ENCODE measurements at places on chromosomes 2 and 18. TPM values are rescaled to one million over a fixed set of nuclear protein-coding genes. Genes with fewer than 3 reads are reported as not detected.

The NGEF gene
- 0.43 TPM for total RNA-seq

The TMEM198 gene
- 6.0 TPM for total RNA-seq

The RFTN2 gene
- 4.8 TPM for total RNA-seq

The RAB27B gene
- 0.11 TPM for total RNA-seq

The IL18R1 gene
- 1.9 TPM for total RNA-seq

- peak; percentile 90 for DNase-seq
- H3K4me1 ChIP-seq, result peaks cover 14% of the 10 kb centered on the region
- H3K27ac ChIP-seq, result peak overlapping the region; percentile 73
- peaks cover 35% of the 10 kb centered on the region for H3K36me3 ChIP-seq
- no peaks in the 10 kb centered on the region for H3K27me3 ChIP-seq
- H3K4me3 ChIP-seq, result no peak overlapping the region
Observed at GRCh38 chr2:9347411-9347881, 75.9 kb downstream of the ITGB1BP1 start.

DNA sequence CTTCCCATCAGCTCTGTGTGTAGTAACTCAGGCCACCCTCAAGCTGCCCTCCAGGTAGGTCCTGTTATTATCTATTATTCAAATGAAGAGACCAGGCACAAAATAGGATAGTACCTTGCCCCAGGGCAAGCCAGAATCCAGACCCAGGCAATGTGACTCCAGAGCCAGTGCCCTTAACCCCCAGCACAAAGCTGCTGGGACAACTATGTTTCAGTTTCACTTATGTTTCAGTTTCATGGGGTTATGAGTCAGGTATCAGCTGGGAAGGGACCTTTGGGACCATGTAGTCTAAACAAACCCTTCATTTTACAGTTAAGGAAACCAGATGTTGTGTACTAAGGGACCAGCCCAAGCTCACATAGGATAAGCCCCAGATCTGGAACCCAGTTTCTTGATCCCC is 10.0 kb downstream of the HK2 start:
- peaks cover 29% of the 10 kb centered on the region for H3K4me1 ChIP-seq
- no peaks in the 10 kb centered on the region for H3K36me3 ChIP-seq
- H3K4me3 ChIP-seq, result no peak overlapping the region

- no peak overlapping the region for H3K4me3 ChIP-seq
- H3K27ac ChIP-seq, result no peak overlapping the region
- no peaks in the 10 kb centered on the region for H3K36me3 ChIP-seq
- H3K4me1 ChIP-seq, result no peaks in the 10 kb centered on the region
- no peaks in the 10 kb centered on the region for H3K27me3 ChIP-seq
Observed at GRCh38 chr2:120825370-120826259, 89.9 kb downstream of the GLI2 start.

- H3K4me3 ChIP-seq, result no peak overlapping the region
- no peaks in the 10 kb centered on the region for H3K27me3 ChIP-seq
- H3K4me1 ChIP-seq, result no peaks in the 10 kb centered on the region
- no peaks in the 10 kb centered on the region for H3K36me3 ChIP-seq
- no peak overlapping the region for H3K27ac ChIP-seq
- no peak for DNase-seq
Observed at GRCh38 chr2:1147873-1148612, 197.4 kb downstream of the SNTG2 start.

GRCh38 chr2:188898261-188898660 is 75.9 kb upstream of the COL3A1 start:
- H3K27ac ChIP-seq, result peak overlapping the region; percentile 35
- H3K4me1 ChIP-seq, result no peaks in the 10 kb centered on the region
- no peaks in the 10 kb centered on the region for H3K27me3 ChIP-seq
- H3K36me3 ChIP-seq, result no peaks in the 10 kb centered on the region
- H3K4me3 ChIP-seq, result no peak overlapping the region

DNA sequence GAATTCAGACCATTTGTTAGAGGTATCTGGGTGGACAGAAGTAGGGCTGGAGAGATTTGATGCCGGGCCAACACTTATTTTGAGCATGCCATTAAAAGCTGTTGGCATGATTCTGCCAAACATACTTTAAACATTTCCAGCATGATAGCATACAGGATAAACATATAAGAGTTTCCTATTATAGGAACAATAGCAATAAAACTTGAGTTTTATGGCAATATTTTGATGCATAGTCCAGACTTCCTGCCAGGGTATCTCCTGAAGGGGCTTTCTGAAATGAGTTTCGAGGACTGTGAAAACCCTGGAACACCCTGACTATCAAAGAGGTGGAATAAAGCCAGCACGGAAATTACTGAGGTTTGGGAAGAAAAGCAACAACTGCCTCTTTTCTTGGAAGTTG is 1398.0 kb upstream of the NXPH2 start:
- no peaks in the 10 kb centered on the region for H3K36me3 ChIP-seq
- peak overlapping the region; percentile 29 for H3K27ac ChIP-seq
- DNase-seq, result no peak
- H3K4me3 ChIP-seq, result no peak overlapping the region
- H3K4me1 ChIP-seq, result no peaks in the 10 kb centered on the region
- H3K27me3 ChIP-seq, result no peaks in the 10 kb centered on the region

- no peaks in the 10 kb centered on the region for H3K36me3 ChIP-seq
- no peak overlapping the region for H3K4me3 ChIP-seq
- no peak for DNase-seq
- H3K4me1 ChIP-seq, result peaks cover 12% of the 10 kb centered on the region
Observed at GRCh38 chr2:224545884-224546644, 39.1 kb downstream of the CUL3 start.

- H3K4me3 ChIP-seq, result peak overlapping the region; percentile 79
- H3K36me3 ChIP-seq, result no peaks in the 10 kb centered on the region
- H3K27me3 ChIP-seq, result no peaks in the 10 kb centered on the region
- peak overlapping the region; percentile 98 for H3K27ac ChIP-seq
- peak; percentile 38 for DNase-seq
- peaks cover 10% of the 10 kb centered on the region for H3K4me1 ChIP-seq
Observed at GRCh38 chr18:49814147-49814499, 790 bp upstream of the ACAA2 start.

DNA sequence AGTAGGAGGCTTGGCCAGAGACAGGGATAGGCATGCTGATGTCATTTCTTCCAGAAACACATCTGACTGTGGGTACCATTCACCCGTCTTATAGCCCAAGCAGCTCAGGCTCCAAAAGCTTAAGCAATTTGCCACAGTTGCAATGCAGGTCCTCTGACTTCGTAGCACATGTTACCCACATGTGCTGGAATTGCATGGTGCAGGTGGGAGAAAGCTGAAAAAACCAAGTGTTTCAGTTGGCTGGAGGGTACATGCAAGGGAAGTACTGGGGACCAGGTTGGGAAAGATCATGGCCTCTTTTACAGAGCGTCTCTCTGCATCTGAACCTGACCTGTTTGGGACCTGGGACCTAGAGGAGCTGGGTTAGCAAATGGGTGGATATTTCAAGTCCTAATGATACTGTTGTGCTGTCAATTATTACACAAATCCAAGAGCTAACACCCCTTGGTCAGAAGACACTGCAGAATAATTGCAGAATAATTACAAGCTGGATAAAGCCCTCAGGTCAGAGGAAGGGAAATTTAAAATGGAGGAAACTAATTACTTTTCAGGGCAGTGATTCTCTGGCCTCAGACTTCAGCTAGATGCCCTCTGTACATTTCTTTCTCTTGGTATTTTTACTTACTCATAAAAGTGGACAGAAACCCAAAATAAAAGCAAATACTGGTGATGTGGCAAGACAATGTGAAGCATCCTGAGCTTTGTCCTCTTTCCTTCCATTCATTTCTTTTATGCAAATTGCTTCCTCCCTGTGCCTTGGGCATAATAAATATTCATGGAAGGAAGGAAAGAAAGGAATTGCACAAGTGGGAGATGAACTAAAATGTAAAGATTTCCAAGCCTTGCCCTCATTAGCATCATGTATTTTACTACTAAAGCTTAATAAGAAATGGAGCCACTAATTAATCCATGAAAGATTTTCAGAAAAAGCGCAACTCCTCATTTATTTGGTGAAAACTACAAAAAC is 45.6 kb upstream of the TTC39C start:
- no peak overlapping the region for H3K4me3 ChIP-seq
- no peaks in the 10 kb centered on the region for H3K4me1 ChIP-seq
- H3K27me3 ChIP-seq, result no peaks in the 10 kb centered on the region
- no peaks in the 10 kb centered on the region for H3K36me3 ChIP-seq

DNA sequence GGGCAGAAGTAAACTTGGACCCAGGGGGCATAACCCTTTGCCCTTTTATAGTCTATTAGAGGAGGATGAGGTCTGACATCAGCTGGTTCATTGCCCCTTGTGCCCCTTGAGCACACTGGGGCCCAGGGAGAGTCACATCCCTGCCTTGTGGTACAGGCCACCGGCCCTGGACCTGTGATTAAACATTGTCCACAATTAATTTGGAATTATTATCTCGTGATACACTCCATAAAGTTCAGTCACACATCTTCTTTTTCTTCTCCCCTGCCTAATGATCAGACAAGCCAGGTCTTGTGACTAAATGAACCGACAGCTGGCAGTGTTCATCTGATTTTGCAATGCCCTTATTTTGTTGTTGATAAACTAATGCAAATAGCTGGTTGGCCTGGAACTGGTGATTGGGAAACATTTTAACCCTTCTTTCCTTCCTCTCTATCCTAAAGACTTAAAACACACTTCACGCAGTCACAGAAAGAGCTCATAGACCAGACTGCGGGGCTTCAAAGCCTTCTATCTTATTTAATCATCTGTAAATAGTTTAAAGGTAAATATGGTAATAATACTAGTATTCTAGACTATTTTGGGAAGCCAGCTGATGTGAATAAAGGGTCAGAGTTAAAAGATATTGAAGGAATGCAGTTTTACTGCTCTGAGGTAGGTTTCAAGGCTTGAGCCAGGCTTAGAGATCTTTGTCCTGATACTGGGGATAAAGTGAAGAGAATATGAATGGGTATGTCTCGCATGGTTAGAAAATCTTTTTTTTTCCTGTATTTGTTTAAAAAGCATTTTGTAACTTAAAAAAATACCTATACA is 13.4 kb downstream of the IL1R1 start:
- no peak for DNase-seq
- peaks cover 44% of the 10 kb centered on the region for H3K36me3 ChIP-seq
- no peaks in the 10 kb centered on the region for H3K27me3 ChIP-seq
- H3K27ac ChIP-seq, result peak overlapping the region; percentile 49
- no peak overlapping the region for H3K4me3 ChIP-seq
- H3K4me1 ChIP-seq, result no peaks in the 10 kb centered on the region

DNA sequence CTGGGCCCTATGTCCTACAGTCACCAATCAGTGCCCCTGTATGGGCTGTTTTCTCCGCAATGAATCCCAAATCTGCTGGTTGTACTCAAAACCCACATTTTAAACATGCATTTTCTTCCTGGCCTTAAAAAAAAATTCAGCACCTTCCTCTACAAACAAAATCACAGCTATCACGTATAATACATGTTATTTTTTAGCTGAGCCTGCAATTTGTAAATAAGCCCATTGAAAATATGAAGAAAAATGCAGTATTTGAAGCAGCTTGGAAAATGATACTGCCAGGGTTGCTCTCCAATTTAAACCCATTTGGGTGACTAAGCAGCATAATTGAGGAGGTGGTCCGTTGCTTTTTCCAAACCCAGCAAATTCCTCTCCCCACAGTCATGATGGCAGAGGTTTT is 33.0 kb upstream of the GYPC start:
- H3K27ac ChIP-seq, result no peak overlapping the region
- H3K36me3 ChIP-seq, result no peaks in the 10 kb centered on the region
- no peak for DNase-seq
- H3K27me3 ChIP-seq, result no peaks in the 10 kb centered on the region
- H3K4me1 ChIP-seq, result no peaks in the 10 kb centered on the region

DNA sequence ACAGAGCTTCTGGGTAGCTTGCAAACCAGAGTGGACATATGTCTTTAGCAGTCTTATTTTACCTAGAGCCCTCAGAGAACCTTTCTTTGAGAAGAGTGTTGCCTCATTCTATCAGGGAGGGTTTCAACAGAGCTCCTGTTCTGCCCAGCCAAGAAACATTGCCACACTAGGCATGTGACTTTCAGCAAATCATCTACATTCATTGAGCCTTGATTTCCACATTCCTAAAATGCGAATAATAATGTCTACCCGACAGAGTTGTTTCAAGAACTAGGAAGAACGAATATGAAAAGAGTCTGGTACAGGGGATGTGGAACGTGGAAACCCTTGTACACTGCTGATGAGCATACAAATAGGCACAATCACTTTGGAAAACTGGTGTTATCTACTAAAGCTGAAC is 7.8 kb upstream of the PRKAG3 start:
- no peaks in the 10 kb centered on the region for H3K36me3 ChIP-seq
- DNase-seq, result peak; percentile 67
- no peak overlapping the region for H3K4me3 ChIP-seq
- no peaks in the 10 kb centered on the region for H3K27me3 ChIP-seq

DNA sequence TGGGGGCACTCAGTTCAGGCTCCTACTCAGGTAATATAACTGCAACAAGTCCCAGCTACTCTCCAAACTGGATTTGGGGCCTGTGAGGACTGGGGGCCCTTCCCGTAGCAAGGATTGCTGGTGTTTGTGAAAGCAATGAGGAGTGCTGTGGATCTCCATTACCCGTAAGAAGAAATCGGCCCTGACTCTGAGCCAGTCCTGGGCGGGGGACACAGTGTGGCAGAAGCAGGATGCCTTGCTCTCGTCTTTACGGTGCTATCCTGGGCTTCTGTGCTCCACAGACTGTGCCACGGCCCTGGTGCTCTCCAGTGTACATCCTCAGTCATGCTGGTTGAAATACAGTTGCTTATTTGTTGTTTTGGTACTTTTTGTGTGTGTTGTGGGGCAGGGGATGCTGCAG is 172.9 kb downstream of the NDUFA10 start:
- DNase-seq, result no peak
- H3K27me3 ChIP-seq, result no peaks in the 10 kb centered on the region
- H3K4me1 ChIP-seq, result no peaks in the 10 kb centered on the region
- no peak overlapping the region for H3K27ac ChIP-seq

Data from ascending aorta (tissue), 2 donors.